Natural killer cell (primary cell): ENCODE measurements at places on chromosomes 16 and 17.

DNA sequence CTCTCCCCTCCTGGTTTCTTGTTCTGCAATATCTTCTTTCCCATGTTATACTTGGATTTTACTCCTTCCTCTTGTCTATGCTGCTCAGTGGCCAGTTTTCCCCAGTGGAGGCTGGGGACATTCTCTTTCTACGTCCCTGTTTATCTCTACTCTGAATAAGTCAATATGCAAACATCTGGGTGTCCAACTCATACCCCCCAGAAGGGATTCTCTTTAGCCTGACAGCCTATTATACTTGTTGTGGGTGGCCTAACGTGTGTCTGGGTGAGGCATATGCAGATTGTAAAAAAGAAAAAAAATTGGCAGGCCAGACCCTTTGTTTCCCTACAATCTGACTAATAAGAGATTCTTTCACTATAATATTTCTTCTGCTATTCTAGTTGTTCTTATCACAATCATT is 134.2 kb upstream of the MAF start:
- no peak for DNase-seq

DNA sequence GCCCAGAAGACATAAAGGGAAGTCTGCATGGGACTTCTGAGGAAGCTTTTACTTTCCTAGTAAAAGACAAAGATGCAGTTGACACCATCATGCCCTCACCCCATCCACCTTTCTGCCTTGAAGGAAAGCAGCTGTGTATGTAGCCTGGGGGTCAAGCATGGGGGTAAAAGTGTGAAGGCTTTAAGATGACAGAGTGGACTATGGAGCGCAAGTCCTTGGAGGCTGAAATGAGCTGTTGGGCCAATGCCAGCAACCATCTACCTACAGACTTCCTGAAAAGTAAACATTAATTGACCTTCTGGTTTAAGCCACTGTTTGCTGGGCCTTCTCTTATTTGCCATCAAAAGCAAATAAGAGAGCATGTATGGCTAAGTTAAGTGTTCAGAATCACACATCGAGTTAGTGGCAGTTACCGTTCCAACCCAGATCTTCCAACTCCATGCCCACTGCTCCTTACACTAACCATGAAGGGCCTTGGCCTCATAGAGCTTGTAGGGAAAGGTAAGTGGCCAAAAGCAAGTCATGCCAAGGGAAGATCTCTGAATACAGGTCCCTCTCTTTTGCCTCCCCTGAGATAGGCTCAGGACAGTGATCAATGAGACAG is 30.0 kb downstream of the SLC13A5 start:
- DNase-seq: no peak

DNA sequence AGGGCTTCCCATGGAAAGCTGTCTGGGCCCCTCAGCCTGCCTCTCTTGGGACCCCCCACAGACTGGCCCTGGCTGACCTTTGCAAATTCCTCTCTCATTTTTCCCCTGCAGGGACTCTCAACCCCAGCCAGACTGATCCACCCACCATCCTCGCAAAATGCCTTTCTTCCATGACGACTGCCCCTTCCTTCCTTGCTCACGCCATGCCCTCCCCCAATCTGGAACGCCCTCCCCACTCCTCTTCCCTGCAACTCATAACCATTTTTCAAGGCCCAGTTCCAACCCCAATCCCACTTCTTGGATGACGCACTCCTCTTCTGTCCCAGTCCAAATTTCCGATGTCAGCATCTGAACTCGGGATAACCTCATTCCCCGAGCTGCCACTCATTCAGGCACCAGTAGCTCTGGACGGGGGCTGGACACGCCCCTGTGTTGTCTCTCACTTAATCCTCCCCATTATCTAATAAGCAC is 1.3 kb upstream of the DNAI2 start:
- DNase-seq: no peak

GRCh38 chr16:10878328-10878643 is 1.3 kb downstream of the CIITA start:
- DNase-seq: no peak

DNA sequence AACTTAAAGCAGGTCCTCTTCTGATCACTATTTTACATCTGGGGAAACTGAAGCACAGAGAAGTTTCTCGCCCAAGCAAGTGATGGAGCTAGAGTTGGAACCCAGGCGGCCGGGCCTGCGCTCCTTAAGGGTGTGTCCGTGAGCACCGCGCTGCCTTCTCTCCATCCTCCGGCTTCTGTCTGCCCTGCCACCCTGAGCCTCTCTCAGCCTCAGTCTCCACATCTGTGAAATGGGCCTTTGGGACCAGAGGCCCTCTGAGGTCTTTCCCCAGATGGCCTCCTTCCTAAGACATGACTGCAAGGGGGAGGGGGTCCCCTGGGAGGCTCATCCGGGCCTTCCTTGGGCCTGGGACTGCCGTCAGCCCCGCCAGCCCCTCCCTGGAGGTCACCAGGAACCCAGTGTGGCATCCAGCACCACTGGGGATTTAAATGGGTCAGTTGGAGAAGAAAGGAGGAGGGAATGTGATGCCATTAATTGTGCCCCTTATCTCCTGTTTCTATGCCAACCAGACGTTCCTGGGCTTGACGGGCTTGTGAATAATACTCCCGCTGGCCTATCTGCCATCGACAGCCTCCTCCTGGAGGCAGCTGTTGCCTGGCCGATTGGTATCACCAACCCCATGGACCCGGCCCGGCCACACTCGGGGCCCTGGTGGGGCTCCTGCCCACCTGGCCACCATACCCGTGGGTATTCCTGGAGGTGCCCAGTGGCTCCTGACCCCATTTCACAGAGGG is 5.1 kb downstream of the ZFPM1 start:
- DNase-seq: no peak

GRCh38 chr16:7182510-7183109 is 150.0 kb upstream of the RBFOX1 start:
- no peak for DNase-seq

GRCh38 chr16:65816556-65816955 is 549.9 kb upstream of the CDH5 start:
- no peak for DNase-seq

DNA sequence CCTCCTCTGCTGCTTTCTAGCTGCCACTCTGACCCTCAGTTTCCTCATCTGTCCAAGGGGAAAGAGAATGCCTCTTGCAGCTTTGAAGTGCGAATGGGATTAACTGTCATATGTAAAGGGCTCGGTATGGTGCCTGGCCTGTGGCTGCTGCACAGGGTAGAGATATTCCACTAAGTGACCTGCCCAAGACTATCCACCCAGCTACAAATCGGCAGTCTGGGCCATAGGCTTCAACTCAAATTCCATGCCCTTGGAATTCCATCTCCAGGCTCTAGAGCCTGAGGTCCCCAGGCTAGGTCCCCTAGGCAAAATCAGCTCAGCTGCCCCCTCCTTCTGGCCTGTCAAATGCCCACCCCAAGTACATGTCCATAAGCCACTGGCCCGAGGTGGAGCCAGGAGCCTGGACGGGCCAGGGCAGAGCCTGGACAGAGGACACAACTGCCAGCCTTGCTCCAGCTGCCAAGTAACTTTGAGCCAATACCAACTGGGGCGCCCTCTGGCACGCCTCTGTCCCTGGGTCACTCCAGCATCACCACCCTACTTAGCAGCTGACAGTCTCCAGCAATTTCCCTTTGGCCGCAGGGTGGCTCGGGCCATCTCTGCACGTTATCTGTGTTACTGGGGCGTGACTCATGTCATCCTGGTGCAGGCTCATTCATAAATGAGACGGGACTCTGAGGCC is 57.2 kb downstream of the SDK2 start:
- no peak for DNase-seq

- peak; percentile 35 for DNase-seq
These were observed 21.1 kb downstream of the GJD3 start for GRCh38 chr17:40343219-40344119.
